ENCODE measurements at places on chromosomes 7 and 10.

DNA sequence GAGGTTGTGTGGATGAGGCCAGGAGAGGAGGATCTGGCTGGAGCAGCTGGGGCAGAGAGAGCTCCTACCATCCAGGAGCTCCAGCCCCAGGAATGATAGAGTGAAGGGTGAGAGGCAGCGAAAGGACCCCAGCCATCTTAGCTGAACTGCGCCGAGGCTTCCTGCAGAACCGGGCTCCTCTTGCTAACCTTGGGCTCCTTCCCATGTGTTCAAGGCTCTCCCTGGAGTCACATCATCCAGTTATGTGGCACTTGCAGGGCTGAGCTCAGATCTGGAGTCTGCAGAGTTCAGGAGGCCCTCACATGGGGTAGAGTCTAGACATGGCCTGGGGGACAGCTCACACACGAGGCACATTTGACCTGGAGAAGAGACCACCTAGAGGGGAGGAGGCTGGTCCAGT is 225.0 kb upstream of the ZNF32 start:
- DNase-seq, result no peak

DNA sequence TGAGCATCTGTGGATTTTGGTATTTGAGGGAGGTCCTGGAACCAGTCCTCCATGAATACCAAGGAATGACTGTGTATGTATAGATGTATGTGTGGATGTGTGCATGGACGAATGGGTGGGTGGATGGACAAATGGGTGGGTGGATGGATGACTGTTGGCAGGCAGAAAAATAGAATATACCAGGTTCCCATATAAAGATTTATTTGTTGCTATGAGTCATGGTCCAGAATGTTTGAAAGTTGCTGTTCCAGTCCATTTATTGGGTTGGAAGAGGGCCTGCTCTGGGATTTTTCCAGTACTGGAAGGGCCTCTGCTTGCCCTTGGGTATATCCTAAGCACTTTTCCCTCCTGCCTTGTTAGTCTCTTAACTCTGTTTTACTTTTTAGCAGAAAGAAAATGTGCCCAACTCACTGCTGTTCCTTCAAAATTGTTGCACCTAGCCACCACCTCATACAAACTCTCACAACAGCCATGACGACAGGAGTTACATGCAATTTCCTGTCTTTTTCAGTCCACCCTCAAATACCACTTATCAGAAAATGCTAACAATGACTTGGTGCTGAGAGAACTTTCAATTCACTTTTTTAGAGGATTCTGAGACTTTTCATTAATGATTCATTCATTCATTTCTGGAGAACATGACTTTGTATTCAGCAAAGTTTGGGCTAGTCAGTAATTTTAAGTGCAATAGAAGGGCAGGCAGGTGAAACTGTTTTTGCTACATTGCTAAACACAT is 108.1 kb downstream of the EEPD1 start:
- DNase-seq, result no peak

DNA sequence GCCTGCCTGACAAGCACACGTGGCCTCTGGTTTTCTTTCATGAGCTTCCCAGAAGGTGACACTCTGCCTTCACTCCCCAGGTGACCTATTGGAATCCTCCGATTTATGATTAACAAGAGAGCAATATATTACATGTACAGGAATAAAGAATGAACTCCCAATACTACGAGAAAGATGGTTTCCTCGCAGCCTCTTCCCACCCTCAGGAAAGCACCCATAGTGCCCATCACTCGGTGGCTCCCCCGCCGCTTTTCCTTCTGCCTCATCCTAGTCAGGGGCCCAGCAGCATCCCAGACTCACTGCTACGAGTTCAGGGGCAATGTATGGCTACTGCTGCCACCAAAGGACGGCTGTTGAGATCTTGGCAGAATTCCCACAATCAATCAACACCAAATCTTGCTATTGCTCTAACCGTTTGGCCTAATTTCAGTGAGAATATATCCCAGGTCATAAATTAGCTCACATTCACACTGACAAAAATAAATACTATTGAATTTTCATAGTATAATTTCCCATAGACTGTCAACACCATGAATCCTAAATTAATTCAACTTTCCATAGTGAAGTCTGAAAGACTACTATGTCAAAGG is 196.3 kb downstream of the TNS3 start:
- DNase-seq, result no peak

GRCh38 chr10:131044379-131045111 is 267.0 kb downstream of the TCERG1L start:
- DNase-seq, result no peak

DNA sequence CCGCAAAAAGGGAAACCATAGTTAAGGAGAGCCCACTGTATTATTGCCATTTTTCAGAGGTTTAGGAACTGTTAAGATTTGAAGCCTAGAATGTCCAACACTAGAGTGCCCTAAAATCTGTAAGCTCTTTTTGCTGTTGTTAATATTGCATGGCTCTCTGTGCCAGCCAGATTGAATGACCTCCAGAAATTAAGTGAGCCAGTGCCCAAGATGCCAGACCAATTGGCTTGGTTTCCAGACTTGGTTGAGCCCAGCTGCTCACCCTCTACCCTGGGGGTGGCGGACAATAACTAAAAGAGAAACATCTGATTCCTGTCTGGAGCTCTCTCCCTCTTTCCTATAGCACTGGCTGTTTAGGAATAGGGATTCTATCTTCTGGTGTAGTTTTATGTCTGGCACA is 340.1 kb downstream of the PHF14 start:
- no peak for DNase-seq

- no peak for DNase-seq
Measured at GRCh38 chr7:24580283-24580946, 7.2 kb downstream of the PALS2 start.

GRCh38 chr7:10121631-10122030 is 852.0 kb upstream of the PHF14 start:
- no peak for DNase-seq
